Upper lobe of right lung (tissue), 1 donor: ENCODE measurements at places on chromosomes 1 and 21. TPM values are rescaled to one million over a fixed set of nuclear protein-coding genes. Genes with fewer than 3 reads are reported as not detected.

DNA sequence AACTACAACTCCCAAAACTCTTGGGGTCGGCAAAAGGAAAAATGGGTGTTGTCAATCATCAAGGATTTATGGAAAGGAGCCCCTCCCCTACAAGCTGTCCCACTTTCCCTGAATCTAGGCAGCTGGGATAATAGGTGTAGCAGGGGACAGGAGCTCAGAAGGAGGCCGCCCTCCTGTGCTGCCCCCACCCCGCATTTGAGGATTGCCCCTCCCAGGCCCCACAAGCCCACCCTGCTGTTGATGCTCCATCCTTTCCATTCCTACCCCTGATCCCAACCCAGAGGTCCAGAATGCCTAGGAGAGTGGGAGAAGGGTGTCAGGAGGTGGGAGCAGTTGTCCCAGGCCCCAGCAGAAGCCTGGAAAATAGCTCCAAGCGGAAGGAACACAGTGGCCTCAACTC lies 1.9 kb upstream of the MRPL24 start:
- DNase-seq = no peak

DNA sequence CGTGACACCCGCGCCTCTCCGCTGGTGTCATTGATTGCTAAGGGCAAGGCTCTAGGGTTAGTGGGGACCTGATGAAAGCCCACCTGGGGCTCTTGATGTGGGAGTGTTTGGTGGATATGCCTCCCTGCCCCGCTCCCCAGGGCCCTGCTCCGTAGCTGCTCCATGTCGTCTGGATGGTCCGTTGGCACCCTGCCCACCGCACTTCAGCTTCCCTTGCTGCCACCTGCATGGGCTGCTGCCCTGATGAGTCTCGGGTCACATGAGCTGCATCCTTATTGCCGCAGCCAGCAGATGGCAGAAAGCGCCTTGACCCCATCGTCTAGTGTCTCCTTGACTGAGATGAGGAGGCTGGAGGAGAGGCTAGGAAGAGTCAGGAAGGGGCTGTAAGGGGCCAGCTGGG lies 439.4 kb downstream of the CAMTA1 start:
- DNase-seq = no peak

DNA sequence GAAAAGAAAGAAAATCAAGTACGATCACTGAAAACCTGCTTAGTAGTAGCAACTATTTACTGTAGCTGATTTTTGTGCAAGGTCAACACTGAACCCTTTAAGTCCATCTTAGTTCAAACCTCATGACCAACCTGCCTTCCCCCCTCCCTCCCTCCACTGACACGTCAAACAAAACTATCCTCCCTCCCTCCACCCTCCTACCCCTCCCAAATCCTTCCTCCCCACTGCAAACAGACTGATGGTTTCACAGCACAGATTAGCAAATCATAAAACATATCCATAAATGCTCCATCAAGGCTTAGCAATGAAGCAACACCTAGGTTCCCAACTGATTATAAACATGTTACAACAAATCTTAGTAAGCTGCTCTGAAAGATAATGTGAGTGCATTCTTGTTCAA lies 164.3 kb upstream of the GREM2 start:
- DNase-seq = no peak

DNA sequence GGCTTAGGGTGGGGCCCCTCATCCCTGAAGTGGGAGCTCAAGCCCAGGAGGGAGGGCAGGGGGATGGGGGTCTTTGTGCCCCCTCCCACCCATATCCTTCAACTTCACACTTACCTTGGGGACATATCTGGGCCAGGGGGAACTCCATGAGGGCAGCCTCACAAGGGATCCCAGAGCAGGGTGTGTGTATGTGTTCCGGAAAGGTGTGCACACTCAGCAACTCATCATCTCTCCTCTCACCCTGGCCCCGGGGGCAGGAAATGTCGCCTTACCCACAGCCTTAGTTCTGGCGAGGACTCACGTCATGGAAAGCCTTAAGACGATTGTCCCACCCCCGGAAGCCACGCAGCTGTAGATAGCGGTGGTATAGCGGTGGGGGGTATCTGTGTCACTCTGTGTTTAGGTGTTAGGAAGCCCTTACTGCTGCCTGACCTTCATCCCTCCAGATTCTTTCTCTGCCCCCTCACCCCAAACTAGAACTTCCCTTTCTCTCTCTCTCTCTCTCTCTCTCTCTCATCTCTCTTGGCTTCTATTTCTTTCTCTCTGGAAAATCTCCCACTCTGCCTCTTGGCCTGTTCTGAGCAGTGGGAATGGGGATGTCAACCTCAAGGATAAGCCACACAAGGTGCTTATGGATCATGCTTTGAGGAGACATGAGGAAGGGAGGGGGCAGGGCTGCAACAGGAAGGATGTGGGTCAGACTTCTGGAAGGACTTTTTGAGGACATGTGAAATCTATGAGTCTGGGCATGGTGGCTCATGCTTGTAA lies at the start of gene SH2D2A:
Gene SH2D2A (minus strand): TSS at position 288 of the 768 bp plus-strand sequence. CDS start 140 bp downstream, at position 148.
- peak; percentile 73 for DNase-seq

Gene TPTE
- not detected for total RNA-seq

Gene RGS8
- not detected for total RNA-seq

DNA sequence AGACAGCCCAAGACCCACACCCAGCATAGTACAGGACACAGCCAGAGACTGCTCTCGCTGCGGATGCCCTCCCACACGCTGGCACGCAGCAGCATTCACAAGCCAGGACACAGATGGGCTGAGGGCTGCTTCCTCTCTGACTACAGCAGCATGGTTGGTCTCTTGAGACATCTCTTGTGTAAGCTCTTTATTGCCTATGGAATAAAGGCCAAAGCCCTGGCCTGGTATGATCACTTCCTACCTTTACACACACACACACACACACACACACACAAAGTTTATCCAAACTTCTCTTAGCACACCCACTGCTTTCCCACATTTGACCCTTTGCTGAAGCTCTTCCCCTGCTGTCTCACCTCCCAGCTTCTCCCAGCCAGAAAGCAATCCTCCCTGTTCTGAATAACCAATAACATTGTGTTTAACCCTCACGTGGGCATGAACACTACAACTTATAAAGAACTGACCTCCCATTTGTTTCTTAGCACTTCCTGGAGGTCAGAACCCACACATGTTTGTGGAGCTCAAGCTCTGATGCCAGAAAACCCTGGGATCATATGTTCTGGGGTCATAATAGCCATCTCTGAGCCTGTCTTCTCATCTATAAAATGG lies 1.2 kb upstream of the LUZP1 start:
- peak; percentile 84 for DNase-seq
